ENCODE measurements at places on chromosomes 12 and 14.
A peak's percentile ranks its signal among the peaks of the same experiment; 100 is the strongest.

GRCh38 chr14:53034688-53035230, 83.9 kb upstream of the FERMT2 start:
- no peak for DNase-seq

DNA sequence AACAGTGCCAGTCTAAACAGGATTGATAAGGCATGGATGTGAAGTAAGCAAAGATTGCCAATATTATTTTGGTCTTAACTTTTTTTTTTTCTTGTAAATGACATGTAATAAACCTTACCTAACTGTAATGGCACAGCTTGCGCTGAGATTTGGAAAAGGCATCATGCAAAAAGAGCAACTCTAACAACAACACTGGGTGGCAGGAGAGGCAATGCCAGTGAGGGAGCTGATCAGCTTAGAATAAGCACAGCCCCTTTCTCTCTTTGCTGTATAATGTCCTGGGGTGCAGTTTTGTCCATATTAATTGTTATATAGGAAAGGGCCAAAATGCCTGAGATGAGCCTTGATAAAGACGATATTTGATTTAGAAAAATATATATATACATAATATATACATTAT, 1589.7 kb upstream of the FLRT2 start:
- DNase-seq = no peak

DNA sequence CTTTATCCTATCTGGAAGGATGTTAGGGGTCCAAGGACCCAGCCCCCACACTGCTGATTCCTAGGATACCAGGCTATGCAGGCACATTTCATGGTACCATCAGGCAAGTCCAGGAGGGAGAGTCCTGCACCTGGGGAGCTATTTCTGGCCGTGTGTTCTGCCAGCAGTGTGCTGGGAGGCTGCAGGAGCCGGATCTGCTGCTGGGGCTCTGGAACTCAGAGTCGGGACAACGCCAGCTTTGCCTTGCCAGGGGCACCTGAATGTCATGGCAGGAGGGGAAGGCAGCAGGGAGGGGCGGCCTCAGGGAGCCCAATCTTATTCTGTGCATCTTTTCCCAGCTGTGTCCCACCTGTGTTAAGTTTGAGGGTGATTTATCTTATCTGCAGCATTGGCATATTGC, 17.8 kb downstream of the SRRM4 start:
- no peak for DNase-seq

- no peak for DNase-seq
These were observed 82.9 kb upstream of the TRHDE start for GRCh38 chr12:72189266-72189665.

DNA sequence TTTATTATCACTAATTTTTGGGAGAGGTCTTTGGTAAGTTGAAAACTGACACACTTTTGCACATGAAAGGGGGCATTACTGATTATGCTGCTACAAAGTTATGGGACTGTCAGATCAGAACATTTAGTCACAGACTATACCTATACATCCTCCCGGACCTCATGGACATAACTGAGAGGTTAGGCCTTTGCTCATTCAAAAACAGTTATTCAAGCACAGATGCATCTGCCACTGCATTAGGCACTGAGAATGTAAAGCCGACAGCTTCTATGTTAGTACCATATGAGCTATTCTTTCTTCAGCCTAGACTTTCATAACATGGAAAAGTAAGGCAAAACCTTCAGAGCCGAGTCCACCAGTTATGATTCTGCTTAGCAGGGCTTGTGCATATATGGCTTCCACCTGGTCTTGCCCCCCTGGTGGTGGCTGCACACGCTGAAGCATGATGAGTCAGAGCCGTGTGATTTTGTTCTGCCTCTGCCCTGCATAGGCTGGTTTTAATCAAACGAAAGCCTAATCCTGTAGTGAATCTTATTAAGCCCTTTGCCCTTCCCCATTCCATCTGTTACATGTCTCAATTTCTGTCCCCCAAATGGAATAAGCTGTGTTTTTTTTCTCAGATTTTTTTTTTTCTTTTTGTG, 21.8 kb upstream of the RNU6-8 start:
- no peak for DNase-seq

GRCh38 chr12:64625243-64626077, 15.2 kb downstream of the RASSF3 start:
- no peak for DNase-seq

GRCh38 chr14:30243207-30243606, 315.6 kb upstream of the PRKD1 start:
- peak; percentile 25 for DNase-seq

DNA sequence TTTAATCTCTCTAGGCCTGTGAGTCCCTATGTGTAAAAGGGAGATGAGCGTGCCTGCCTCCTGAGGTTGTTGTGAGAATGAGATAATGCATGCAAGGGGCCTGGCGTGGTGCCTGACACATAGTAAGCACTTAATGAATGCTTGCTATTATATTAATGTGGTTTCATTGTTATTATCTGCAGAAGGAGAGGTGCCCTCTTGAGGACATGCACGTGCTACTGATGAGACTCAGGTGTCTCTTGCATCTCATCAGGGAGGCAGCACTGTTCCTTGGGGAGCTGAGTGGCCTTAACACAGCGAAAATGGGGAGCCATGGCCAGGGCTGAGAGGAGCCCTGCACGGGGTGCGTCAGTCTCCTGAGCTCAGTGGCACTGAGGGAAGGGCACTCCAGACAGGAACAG, 29.9 kb upstream of the BCDIN3D start:
- no peak for DNase-seq

DNA sequence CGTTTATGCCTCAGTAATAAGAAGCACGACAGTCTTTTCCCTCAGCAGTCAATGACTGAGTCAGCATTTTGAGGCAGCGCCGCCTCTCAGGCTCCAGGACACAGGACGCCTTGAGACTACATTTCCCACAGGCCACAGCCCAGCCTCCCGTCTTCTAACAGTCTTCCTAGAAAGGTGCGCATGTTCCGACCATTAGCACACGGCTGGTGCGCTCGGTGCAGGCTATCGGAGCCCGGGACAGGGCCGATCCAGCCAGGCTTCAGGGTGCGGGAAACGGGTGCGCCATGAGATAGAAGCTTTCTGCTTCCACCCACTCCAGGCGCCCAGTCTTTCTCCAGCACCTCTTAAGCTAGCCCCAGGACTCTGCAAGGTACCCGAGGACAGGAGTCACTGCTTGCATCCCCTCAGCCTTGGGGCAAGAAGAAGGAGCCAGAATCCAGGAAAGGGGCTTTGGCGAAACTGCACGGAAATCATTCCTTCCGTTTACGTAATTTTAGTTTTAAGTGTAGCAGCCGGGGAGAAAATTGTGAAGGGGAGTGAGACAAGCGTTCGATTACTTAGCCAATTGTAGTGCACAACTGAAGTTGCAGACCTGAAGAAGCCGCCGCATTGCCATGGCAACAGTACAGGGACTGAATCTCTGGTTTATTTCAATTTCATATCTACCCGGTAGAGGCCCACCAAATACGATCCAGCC, 54.0 kb downstream of the ZNF641 start:
- DNase-seq = no peak

DNA sequence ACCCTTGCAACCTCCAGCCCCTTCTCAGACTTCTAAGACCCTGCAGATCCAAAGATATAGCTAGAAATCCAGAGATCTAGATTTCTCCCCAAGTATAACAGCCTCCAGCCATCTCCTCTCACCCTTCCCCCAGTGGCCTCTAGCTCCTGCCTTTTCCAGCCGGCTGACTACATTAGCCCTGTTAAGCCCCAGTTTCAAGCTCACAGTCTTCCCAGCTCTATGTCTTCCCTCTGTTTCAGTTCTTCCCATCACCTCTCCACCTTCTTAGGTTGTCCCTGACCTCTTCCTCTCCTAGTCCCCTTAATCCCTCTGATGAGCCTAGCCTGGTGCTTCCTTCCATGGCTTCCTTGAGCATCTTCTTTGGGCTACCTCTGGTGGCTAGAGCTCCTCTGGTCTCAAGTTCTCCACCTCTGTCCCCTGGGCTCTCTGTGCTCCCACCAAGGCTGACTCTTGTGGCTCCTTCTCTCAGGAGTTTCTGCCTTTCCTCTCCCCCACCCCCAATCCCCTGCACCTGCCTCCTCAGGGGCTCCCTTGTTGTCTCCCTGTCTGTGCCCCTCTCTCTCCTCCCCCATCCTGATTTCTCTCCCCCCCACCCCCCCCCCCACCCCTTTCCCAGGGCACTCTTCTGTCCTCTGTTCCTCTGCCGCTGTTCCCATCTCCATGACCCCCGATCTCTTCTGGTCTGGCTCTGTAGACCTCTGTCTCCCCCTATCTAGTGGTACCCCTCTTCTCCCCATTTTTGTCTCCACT, 816 bp upstream of the GDF11 start:
- no peak for DNase-seq

GRCh38 chr12:50887191-50887590, 44.5 kb downstream of the TMPRSS12 start:
- no peak for DNase-seq

DNA sequence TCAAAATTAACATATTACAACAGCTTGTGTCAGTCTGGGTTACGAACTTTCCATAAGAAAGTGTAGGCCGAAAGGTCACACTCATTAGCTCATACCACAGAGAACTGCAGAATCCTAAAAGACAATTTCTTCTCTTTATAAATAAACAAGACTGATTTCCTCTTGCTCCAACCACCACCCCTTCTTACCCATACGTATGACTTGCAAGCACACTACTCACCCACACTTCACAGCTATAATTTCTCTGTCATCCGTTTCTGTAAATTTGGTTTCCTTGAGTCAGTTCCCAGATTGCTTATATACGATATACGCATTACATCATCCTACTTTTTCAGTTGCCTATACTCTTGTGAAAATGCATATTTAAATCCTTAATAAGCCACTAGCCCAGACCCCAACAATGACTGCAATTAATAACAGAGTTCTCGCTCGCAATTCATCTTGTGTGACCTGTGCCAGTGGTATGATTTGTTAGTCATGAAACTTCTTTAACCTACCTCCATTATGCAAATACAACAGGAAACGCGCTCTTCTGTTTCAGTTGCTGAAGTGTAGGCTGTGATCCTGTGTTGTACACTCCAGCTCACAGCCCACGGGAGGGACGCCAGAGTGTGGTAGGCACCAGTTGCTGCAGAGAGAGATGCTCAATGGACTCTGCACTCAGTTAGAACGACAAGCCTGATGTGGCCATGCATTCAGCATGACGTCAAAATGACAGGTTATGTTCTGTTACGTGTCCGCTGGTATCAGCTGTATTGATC, 417.6 kb downstream of the PDZRN4 start:
- DNase-seq = no peak

GRCh38 chr12:31298515-31298910, 27.4 kb downstream of the SINHCAF start:
- DNase-seq = no peak

DNA sequence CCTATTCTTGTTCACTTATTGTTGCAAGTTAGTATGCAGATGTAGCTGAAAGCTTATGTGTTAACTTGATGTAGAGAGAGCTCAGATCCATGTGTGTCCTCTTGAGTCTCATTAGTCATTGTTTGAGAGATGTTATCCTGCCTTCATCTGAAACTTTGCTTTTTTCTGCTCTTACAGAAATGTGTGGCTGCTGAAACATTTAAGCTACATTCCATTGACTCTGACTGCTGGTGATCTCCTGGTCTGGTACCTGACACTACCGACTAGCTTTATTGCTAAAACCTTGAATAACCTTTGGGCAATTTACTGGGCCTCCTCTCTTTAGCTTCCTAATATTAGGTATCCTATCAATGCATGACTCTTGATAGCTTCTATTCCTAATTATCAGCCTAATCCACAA, 705.6 kb upstream of the FOXG1 start:
- DNase-seq = no peak

DNA sequence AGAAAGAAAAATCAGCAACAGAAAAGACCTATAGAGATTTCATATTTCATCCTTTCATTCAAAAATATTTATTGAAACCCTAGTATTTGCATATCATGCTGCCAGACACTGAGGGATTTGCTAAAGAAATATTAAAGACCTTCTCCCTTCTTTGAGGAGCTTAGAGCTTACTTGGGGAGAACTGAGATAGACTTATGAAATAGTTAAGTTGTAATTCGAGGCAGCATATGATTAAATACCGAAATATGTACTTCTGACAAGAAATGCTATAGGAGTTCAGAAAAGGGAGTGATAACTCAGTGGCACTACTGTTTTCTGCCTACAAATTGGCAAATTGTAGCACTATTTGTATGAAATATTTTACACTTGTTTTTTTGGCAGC, 59.1 kb downstream of the PLXNC1 start:
- no peak for DNase-seq

DNA sequence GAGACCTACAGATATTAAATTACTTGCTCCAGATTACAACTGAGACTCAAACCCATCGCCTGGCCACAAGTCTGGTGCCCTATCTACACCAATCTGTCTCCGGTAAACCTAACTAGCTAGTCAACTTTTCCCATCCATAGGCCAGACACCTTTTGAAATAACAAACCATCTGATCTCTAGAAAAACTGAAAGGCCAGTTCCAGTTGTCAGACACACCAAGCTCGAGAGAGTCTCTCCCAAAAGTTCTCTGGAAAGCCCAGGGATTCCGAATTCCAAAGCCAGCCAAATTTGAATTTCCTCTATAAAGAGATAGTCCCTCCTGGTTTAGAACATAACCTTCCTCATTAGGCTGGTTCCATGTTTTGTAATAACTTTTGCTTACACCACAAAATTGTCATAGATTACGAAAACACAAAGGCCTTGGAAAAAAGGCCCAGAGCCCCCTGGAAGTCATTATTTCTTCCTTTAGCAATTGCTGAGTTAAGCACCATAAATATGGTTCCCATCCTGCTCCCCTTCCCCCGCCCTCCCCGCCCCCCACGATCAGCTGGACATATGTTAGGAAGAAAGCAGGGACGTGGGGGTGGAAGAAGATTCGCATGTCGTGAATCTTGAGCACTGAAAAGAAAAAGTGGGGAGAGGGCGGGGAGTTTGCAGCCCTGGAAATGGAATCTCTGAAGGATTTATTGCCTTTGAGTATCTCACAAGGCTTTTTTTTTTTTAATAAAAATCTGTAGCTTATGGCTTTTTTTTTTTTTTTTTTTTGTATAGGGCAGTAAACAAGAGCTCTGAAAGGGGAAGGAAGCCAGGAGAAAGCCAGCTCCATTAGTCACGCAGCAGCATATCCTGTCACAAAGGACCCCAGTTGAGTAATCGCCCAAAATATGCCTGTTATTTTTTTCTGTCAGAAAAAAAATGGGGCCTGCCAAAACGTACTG, 110.4 kb downstream of the ZFP36L1 start:
- DNase-seq = no peak

- no peak for DNase-seq
These were observed 2.1 kb upstream of the GPR132 start for GRCh38 chr14:105067140-105067968.
